ENCODE measurements at places on chromosomes 16 and 17. TPM values are rescaled to one million over a fixed set of nuclear protein-coding genes. Genes with fewer than 3 reads are reported as not detected.

Gene CCL14
- not detected for polyA plus RNA-seq

Gene WFDC1
- 0.03 TPM for polyA plus RNA-seq

Gene ATP2A1
- 3.0 TPM for polyA plus RNA-seq

Gene CDC42EP4
- polyA plus RNA-seq, result 23.7 TPM

Gene EIF3C
- 399 TPM for polyA plus RNA-seq

Gene CCL4
- polyA plus RNA-seq, result not detected

Gene PSMC3IP
- 14.2 TPM for polyA plus RNA-seq
